ENCODE measurements at places on chromosomes 16 and 17. TPM values are rescaled to one million over a fixed set of nuclear protein-coding genes. Genes with fewer than 3 reads are reported as not detected.

DNA sequence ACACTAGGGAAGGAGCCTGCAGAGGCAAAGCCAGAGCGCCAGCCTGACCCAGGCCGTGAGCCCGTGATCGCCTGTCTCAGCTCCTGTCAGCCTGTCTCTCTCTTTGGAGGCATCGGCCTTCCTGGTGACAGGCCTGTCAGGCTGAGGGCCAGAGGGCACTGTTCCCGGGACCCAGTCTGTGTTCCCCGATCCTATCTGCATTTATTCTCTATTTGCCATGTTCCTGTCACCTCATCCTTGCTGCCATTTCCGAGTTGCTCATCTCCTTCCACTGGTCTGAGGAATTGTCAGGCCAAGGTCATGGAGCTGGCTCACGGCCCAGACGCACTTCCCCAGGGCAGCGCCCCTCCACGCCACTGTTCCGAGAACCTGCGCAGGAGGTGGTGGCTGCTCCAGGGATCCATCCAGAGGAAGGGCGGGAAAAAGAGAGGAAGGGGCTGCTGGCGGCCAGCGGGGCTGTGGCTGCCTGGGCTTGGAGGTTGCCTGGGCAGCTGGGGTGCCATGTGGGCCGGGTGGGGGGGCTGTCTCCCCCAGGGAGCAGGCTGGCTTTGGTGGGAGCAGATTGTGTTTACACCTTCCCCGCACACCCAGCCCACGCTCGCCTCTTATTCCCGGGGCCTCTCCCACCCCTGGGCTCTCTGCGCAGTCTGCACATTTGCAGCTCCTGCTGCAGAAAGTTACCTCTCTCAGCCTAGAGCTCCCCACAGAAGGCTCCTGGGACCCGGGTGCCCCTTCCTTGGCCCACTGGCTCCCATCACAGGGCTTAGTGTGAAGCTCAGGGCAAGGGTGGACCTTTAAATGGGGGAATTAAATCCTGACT, 4.9 kb downstream of the PRCD start:
- DNase-seq: no peak

DNA sequence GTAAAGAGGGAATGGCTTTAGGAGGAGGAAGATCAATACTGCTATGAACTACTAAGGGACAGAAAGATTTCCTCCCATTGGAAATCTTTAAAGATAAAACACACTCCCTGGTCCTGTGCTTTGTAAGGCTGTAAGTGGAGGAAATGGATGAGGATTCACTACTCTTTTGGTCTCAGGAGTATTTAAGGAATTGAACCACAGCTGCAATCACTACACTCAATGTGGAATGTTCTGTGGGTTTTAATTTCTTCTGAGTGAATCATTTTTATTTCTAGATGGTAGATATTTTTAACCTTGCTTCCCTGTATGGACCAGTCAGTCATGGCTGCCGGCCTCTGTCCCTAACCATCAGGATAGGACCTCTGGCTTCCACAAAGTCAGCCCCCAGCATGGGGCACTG, 65.6 kb downstream of the SDR42E1 start:
- DNase-seq: no peak

DNA sequence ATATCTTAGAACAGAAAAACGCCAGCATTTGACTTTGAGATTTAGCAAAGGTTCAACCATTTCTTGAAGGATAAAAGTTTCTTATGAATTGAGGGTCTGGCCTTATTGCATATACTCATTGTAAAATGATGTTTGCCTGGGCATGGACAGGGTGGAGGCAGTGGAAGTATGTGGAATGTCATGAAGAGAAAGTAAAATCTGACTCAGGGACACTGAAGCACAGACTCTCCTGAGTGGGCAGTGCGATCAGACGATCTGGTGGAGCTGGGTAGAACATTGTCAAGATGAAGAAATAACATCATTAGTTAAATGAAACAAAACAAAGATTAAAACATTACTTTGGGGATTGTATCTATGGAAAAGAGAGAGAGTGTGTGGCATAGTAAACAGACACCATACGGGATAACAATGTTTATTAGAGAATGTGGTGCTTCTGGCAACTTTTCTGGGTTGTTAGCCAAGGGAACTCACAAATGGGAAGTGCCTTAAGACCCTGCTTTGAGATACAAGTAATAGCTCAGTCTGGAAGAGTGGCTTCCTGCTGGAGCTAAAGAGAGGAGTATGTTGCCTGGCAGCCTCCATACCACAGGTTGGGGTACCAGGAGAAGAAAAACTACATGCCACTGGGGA, 4.4 kb downstream of the MAP3K3 start:
- no peak for DNase-seq

GRCh38 chr17:82544431-82545070, 25.0 kb downstream of the FOXK2 start:
- DNase-seq: no peak

GRCh38 chr16:85612191-85612800, 826 bp upstream of the GSE1 start:
- peak; percentile 98 for DNase-seq

DNA sequence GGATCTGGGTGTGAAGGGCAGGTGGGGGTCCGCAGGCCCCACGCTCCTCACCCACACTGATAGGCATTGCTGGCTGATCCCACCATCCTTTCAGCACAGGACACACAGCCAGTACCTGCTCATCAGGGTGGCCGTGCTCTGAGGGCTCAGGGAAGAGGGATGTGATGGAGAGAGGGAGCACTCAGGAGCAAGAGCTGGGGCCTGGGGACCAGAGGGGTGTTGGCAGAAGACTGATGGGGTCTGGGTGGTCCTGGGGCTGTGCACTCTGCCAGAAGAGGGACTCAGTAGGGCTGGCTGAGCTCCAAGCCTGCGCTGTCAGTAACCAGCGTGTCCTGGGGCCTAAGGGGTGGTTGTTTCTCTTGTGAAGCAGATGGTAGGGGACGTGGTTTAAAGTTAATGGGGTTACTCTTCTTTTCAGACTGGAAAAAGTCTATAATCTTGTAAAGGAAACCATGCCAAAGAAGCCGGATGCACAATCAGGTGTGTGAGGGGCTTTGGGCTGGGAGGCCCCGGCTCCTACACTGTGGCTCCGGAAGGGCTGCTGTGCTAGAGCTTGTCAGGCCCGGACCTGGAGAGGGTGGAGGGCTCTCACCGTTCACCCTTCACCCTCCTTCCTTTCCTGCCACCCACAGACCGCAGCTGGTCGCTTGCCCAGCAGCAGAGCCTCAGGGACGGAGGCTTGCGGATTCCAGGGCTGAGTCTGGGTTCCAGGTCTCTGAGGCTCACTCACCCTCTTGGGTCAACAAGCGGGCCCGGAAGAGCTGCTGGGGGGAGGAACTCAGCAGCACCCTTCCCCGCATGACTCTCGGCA, 27.8 kb downstream of the POLR3E start:
- DNase-seq: no peak

- no peak for DNase-seq
Observed at GRCh38 chr16:62406387-62406786, 370.1 kb upstream of the CDH8 start.

DNA sequence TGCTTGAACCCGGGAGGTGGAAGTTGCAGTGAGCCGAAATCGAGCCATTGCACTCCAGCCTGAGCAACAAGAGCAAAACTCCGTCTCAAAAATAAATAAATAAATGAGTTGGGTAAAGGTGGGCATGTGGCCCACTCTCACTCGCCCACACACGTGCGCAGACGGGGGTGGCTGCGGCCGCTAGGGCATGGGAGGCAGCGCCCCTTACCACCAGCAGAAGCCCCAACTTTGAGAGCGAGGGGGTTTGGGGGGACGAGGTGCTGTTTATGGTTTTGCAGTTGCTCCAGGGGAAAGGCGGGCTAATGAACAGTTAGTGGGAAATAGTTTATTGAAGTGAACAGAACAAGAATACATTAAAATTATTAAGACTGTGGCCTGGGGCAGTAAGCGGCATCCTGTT, 14.9 kb upstream of the RBFOX3 start:
- no peak for DNase-seq

GRCh38 chr17:66749217-66749832, 85.6 kb upstream of the CACNG5 start:
- no peak for DNase-seq

DNA sequence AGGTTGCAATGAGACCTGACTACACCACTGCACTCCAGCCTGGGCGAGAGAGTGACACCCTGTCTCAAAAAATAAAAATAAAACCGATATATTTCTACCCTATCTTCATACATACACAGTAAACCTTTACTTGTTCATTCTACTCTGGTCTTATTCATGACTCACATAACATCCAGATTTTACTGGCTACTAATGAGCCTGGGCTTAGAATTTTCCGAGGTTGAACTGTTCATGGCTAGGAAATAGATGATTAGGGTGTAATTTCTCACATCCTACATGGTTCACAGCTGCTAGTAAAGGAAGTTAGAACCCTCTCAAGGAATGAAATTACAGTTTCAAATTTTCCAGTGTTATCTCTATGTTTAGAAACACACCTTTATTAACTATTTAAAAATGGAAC, 14.7 kb downstream of the GSPT1 start:
- no peak for DNase-seq

GRCh38 chr17:11545696-11546095, 52.6 kb upstream of the DNAH9 start:
- no peak for DNase-seq

- no peak for DNase-seq
Observed at GRCh38 chr17:82314012-82314726, 3.2 kb downstream of the CD7 start.

DNA sequence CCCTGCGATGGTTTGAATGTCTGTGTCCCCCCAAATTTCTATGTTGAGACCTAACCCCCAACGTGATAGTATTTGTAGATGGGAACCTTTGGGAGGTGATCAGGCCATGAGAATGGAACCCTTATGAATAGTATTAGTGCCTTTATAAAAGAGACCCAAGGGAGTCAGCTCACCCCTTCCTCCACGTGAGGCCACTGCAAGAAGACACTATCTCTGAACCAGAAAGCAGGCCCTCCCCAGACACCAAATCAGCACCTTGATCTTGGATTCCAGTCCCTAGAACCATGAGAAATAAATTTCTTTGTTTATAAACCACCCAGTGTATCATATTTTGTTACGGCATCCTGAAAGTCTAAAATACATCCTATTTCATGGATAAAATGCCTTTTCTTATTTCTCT, 64.4 kb upstream of the LRRC37A3 start:
- no peak for DNase-seq

DNA sequence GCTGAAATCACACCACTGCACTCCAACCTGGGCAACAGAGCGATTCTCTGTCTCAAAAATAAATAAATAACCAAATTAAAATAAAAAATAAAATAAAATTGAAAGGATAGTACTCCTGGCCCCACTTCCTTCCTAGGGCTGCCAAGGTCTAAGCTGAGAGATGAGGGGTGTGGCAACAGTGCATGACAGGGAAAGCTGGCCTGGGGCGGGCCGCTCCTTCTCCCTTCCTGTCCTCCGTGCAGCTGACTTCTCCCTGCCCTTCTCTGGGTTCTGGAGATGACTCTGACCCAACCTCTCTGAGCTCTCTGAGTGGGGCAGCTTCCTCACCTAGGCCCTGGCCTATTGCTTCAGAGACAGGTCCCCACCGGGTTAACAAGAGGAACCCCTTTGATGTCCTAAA, 8.7 kb upstream of the SLC25A39 start:
- no peak for DNase-seq

DNA sequence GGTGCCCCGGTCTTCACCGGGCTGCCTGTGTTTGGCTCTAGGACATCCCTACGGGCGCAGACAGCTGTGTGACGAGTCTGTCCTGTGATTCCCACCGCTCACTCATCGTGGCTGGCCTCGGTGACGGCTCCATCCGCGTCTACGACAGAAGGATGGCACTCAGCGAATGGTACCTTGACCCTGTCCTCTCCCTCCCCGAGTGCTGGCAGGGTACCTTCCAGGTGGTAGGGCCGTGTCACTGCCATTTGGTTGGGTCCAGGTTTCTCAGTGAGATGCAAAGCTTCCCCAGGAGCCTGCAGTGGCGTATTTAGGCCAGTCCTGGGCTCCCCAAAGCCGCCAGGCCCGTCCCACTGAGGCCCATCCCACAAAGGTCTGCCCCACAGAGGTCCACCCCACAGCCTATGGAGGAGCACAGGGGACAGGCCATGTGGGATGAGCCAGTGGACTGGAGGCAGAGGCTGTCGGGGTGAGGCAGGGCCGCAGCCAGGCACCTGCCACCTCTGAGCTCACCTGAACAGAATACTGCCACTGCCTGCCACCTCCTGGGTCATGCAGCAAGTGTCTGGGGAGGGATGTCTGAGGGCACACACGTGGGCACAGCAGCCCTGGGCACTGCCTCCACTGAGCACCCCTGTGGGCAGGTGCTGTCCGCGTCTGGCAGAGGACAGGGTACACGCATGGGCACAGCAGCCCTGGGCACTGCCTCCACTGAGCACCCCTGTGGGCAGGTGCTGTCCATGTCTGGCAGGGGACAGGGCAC, 31.4 kb upstream of the CHMP6 start:
- DNase-seq: no peak

DNA sequence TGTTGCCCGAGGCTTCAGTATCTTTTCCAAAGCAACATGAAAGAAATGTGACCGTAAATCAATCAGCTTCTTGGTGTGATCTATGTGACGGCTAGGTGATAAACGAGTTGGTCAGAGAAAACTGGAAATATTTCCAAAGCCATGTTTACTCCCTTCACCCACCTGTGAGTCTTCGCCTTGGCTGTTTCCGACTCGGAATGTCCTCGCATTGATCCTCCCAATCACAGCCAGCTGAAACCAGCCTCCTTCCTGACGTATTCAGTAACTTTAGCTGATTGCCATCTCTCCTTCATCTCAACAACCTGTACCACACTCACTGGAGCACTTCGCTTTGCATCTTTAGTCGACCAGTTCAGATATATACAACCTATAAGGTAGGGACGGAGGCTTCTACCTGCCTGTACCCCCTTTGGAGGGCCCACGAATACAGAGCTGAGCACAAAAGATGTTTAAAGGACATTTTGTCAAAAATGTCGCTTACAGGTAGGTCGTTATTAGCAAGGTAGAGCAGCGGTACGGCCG, 705 bp downstream of the KRABD2 start:
- no peak for DNase-seq

DNA sequence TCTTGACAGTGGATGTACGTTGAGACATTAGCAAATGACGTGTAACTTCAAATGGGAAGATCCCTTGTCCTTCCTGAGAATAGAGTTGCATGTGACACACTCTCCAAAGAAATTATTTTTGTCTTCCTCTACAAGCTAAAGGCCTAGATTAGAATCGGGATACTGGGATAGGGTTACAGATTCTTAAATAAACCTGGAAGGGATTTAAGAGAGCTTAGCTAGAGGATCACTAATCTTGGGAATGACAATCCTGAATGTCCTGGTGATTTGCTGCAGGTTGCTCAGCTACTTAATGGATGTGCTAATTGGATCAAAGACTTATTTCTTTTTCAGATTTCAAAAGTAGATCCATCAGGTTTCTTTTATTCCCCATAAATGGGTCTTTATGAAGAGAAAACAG, 101.9 kb downstream of the KCNJ2 start:
- DNase-seq: no peak

GRCh38 chr16:77918809-77919707, 103.3 kb upstream of the CLEC3A start:
- peak; percentile 68 for DNase-seq

DNA sequence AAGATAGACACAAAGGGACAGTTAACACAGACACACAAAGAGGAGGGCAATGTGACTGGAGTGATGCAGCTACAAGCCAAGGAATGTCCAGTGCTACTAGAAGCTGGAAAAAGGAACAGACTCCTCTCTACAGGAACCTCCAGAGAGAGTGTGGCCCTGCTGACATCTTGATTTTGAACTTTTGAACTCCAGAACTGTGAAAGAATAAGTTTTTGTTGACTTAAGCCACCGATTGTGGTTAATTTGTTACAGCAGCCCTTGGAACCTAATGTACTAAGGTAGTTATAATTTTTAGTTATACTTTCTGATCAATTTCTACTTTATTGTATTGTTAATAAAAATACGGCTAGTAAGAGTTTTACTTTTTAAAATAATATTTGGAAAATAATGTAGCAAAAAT, 129.1 kb downstream of the MYO1D start:
- no peak for DNase-seq

MYL11 gene
- not detected for total RNA-seq

CTCF gene
- total RNA-seq: 41.3 TPM
